Left renal cortex interstitium (tissue), 4 donors: ENCODE measurements at places on chromosomes 5 and 9. TPM values are rescaled to one million over a fixed set of nuclear protein-coding genes. Genes with fewer than 3 reads are reported as not detected.
A peak's percentile ranks its signal among the peaks of the same experiment; 100 is the strongest.

GRCh38 chr9:85178474-85178873 is 508.9 kb downstream of the NTRK2 start:
- no peak for DNase-seq

SLC4A9 gene
- polyA plus RNA-seq, result 17.6 TPM

DMRT3 gene
- polyA plus RNA-seq, result 1.8 TPM

AMBP gene
- 1.1 TPM for polyA plus RNA-seq

- no peak for DNase-seq
These were observed 2.9 kb downstream of the FREM1 start for GRCh38 chr9:14907360-14907685.

TAL2 gene
- polyA plus RNA-seq, result 2.2 TPM

ITK gene
- polyA plus RNA-seq, result 0.40 TPM

DNA sequence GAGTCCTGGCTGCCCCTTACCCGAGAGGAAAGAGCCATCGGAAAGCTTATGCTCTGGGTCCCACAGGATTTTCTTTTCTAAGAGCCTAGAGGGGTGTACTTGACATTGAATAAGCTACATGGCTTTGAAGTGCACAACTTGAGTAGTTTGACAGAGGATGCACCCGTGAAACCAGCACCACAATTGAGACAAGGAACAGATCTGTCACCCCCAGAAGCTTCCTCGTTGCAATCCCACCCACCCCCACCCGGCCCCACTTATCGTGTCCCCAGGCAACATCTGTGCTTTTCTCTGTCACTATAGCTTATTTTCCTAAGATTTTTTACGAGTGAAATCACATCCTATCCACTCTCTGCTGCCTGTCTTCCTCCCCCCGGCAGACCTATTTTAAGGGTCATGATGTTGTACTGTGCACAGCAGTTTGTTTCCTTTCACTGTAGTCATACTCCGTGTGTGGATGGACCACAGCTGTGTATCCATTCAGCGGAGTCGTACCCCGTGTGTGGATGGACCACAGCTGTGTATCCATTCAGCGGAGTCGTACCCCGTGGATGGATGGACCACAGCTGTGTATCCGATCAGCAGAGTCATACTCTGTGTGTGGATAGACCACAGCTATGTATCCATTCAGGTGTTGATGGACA is 8.8 kb upstream of the FCN2 start:
- DNase-seq, result peak; percentile 20

BTNL3 gene
- polyA plus RNA-seq, result 0.13 TPM

- DNase-seq, result no peak
These were observed 28.8 kb downstream of the CAMK4 start for GRCh38 chr5:111252799-111253545.

DNA sequence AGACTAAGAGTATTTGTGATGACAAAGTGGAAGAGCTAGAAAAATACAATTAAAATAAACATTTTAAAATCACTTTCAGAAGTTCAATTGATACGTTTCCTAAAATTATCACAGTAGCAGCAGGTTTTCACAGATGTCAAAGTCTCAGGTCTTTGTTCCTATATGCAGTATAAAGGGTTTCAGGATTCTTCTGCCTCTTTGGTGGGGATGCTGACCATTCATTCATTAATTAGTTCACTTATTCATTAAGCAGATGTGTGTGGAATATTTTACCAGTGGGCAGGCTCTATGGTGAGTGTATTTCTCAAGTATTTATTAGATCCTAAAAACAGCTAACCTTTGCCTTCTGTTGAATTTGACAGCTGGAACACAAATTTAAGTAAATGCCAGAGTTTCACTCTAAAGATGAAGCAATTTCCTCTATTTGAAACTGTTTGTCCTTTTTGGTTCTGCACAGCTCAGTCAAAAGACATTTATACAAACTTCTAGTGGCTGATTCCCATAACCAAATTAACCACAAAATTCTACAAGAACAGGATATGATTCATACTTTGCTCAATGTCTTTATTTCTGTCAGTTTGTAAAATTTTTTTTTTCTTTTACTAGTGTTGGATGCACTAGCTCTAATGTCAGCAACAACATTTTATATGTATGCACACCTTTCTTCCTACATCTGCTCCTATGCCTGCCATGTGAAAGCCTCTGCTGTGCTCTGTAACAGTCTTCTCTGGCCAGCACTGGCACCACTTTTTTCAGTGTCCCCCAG is 75.9 kb upstream of the PRR16 start:
- no peak for DNase-seq

DNA sequence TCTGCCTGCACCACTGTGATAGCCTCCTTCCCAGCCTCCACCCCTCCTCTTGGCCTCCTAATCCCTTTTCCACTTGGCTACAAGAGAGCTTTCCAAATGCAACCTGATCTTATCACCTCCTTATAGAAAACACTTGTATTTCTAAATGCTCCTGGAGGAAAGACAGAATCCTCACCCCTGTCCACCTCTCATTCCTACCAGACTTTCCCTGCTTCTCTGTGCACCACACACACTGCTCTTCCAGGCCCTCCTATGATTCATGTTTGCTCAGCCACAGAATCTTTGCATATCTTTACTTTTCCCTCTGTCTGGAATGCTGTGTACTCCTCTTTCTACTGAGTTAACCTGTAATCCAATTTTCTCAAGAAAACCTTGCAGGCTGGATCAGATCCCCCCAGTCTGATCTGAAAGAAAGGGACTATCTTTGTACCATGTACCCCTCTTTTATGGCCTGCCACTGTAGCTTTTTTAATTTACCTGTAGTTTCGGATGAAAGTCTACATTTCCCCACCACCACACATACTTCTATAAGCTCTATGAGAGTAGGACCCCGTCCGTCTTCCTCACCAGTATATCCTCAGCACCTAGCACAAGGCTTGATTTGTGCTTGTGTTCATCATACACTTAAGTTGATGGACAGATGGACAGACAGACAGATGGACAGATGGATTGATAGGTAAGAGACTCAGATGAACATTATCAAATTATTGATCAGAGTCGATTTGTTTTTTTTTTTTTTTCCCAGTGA is 95.3 kb downstream of the GALNT10 start:
- DNase-seq, result no peak

ALDH1B1 gene
- 38.3 TPM for polyA plus RNA-seq

GRCh38 chr5:84058561-84058960 is 326.1 kb downstream of the EDIL3 start:
- DNase-seq, result no peak

DNA sequence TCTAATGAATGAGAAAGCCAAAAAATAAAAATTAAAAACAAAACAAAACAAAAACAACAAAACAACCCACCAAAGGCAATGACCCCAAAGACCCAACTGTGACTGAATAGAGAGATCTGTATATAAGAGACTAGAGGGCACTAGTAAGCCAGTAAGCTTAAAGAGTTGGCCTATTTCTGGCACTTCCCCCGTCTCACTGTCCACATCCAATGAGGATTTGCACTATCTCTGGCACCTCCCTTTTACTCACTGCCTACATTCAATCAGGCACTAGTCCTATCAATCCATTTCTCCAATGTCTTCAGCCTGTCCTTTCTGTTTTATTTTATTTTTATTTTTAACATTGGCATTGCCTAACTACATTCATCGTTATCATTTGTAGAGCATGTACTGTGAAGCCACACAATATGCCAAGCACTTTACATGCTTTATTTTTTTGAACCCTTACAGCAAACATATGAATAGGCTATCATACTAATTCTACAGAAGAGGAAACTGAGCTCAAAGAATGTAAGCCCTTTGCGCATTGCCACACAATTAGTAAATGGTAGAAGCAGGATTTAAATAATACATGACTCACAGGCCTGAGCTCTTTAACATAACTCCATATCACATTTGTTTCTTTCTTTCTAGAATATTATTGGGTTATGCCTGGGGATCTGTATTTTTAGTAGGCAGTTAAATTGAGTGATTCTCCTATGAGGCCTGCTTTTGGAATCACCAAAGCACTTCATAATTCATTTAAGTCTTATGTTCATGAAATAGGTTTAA is 70.0 kb downstream of the C6 start:
- DNase-seq, result no peak

DNA sequence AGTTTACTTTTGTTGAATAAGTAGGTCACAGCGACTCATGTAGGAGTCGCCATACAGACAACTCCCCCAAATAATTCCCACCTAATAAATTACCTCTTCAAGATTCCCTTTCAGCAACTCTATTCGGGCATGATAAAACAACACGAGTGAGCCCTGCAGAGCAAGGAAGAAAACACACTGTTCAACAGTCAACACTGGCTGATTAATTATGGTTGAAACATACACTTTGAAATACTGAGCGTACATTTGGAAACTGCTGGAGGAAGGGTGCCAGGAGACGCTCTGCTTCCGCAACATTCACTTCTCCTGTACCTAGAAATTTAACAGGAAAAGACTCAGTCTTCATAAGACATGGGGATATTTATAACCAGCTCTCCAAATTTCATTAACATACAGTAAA is 117.5 kb downstream of the TTC39B start:
- peak; percentile 23 for DNase-seq

GRCh38 chr5:67606586-67606947 is 410.0 kb upstream of the CD180 start:
- DNase-seq, result no peak

CDK7 gene
- 42.3 TPM for polyA plus RNA-seq

GRCh38 chr5:127599320-127599719 is 49.6 kb upstream of the CTXN3 start:
- DNase-seq, result no peak

GRCh38 chr9:101586651-101587050 is 8.1 kb downstream of the PPP3R2 start:
- DNase-seq, result no peak

- no peak for DNase-seq
These were observed 6.8 kb downstream of the EPB41L4B start for GRCh38 chr9:109314011-109314531.

- no peak for DNase-seq
These were observed 23.2 kb downstream of the PSAT1 start for GRCh38 chr9:78320030-78320693.

DNA sequence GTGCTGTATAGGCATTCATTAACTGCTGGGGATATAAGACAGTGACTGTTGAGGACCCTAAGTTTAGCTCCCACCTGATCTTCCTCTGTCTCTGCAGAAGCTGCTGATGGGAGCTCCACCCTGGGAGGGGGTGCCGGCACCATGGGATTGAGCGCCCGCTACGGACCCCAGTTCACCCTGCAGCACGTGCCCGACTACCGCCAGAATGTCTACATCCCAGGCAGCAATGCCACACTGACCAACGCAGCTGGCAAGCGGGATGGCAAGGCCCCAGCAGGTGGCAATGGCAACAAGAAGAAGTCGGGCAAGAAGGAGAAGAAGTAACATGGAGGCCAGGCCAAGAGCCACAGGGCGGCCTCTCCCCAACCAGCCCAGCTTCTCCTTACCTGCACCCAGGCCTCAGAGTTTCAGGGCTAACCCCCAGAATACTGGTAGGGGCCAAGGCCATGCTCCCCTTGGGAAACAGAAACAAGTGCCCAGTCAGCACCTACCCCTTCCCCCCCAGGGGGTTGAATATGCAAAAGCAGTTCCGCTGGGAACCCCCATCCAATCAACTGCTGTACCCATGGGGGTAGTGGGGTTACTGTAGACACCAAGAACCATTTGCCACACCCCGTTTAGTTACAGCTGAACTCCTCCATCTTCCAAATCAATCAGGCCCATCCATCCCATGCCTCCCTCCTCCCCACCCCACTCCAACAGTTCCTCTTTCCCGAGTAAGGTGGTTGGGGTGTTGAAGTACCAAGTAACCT is 22.1 kb downstream of the PCDHGC5 start:
- DNase-seq, result no peak

DNA sequence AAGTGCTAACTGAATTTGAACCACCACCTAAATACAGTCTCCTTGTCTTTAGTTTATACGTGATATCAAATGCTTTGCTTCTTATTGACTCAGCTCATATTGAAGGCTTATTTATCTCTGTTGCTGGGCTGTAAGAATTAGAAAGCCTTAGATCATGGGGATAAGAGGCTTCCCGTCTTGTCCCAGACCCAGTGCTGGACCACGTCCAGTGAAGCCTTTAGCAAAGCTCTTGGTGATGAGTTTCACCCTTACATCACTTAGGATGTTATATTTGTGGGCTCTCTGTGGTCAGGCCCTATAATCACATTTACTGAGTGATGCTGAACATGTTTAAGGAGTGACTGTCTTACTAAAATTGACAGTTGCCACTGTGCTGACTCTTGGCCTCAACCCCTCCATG is 11.2 kb downstream of the FAM240B start:
- DNase-seq, result no peak

NIPAL4 gene
- polyA plus RNA-seq, result 0.63 TPM

DNA sequence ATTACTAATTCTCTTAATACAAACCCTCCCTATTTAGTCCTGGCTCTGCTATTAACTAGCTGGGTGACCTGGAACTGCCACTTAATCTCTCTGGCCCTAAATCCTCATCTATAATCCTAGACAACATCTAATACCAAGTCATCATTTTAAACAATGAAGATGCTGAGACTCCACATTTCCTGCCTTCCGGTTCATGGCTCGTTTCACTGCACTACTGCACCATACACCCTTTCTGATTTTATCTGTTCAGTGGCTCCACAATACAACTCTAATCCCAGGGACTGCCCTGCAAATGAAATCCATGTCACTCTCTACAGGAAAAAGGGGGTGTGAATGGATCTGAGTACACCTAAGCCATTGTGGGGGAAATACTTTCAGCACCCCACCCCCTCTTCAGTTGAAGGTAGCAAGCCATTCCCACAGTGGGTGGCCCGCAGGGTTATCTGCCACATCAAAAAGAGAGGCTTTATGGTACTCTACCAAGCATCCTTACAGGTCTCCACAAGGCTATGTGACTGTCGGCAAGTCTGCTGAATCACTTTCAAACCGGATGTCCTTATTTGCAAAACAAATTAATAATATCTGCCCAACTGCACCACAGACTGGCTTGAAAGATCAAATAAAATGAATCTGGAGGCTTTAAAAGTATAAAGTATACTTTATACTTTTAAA is 89.5 kb downstream of the EPB41L4A start:
- DNase-seq, result no peak

- DNase-seq, result no peak
These were observed 29.0 kb downstream of the HK3 start for GRCh38 chr5:176870110-176870591.
